ENCODE measurements at places on chromosomes 1 and 21. TPM values are rescaled to one million over a fixed set of nuclear protein-coding genes. Genes with fewer than 3 reads are reported as not detected.

GRCh38 chr21:28104346-28104745, 888.3 kb downstream of the LTN1 start:
- no peaks in the 10 kb centered on the region for H3K36me3 ChIP-seq
- H3K27me3 ChIP-seq = no peaks in the 10 kb centered on the region
- DNase-seq = no peak
- no peak overlapping the region for H3K4me3 ChIP-seq

DNA sequence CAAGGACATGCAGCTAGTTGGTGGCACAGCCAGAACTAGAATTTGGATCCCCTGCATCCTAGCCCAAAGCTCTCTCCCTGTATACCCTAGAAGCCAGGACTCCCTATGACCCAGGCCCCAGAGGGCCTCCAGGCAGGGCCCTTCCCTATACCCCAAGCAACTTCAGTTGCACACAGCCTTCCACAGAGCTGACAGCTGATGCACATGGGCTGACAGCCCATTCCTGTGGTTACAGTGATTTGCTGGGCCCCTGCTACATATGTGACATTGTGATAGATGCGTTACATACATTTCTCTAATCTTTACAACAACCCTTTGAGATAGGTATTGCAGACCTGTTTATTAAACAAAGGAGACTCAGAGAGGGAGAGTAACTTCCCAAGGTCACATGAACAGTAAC, 5.8 kb downstream of the ATP1A2 start:
- H3K4me1 ChIP-seq = peaks cover 38% of the 10 kb centered on the region
- no peaks in the 10 kb centered on the region for H3K27me3 ChIP-seq
- H3K4me3 ChIP-seq = no peak overlapping the region
- H3K27ac ChIP-seq = no peak overlapping the region
- peaks cover 3% of the 10 kb centered on the region for H3K36me3 ChIP-seq

GRCh38 chr1:27506703-27507102, 16.7 kb upstream of the WASF2 start:
- H3K4me3 ChIP-seq = no peak overlapping the region
- H3K36me3 ChIP-seq = no peaks in the 10 kb centered on the region
- no peak for DNase-seq
- no peaks in the 10 kb centered on the region for H3K27me3 ChIP-seq

DNA sequence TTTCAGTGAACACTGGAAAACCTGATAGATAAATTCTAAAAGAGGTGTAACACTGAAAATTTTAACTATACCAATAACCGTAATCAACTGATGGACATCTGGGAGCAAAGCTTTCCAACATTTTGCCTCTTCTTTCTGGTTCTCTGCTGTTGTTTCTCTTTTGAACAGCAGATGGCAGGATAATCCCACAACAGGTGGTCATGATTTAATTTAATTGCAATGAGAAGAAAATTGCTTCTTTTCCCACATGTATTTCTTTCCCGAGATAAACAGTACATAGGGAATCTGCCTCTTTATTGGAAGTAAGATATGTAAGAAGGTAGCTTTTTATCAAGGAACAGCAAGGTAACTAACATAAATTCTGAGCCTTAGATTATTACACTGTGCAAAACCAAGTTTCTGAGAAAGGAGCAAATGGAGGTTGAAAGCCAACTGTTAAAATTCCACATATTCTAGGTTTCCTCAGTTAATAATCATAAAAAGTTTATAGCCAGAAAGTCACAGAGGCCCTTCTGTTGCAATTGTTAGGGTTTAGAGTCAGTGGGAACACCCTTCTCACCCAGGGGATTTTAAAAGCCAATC, 72.9 kb downstream of the RPS6KA1 start:
- DNase-seq = peak; percentile 51
- no peaks in the 10 kb centered on the region for H3K27me3 ChIP-seq
- H3K4me3 ChIP-seq = no peak overlapping the region
- H3K4me1 ChIP-seq = peaks cover 37% of the 10 kb centered on the region

DNA sequence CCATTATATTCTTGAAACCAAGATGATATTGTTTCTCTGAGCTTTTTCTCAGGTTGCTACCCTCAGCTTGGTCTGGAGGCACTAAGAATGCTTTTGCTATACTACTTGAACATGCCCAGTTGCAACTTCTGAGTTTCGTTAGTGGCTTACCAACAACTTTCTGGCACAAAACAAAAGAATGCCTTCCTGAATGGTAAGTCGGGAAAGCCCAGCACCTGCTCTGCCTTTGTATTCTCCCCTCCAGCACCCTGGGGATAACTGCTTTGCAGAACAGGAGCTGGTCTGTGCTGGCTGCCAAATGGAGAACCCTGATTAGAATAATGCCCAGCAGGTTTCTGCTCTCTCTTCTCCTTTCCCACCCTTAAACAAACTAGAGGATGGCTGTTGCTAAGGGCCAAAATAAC, 149.3 kb downstream of the TGFB2 start:
- H3K4me1 ChIP-seq = peaks cover 18% of the 10 kb centered on the region
- H3K27me3 ChIP-seq = no peaks in the 10 kb centered on the region
- H3K4me3 ChIP-seq = no peak overlapping the region
- H3K27ac ChIP-seq = no peak overlapping the region

DNA sequence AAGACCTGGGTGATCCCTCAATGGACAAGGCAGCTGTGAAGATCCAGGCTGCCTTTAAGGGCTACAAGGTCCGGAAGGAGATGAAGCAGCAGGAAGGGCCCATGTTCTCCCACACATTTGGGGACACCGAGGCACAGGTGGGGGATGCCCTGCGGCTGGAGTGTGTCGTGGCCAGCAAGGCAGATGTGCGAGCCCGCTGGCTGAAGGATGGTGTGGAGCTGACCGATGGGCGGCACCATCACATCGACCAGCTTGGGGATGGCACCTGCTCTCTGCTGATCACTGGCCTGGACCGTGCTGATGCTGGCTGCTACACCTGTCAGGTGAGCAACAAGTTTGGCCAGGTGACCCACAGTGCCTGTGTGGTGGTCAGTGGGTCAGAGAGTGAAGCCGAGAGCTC, 85.2 kb downstream of the TRIM11 start:
- H3K4me3 ChIP-seq = no peak overlapping the region
- DNase-seq = no peak
- H3K27ac ChIP-seq = no peak overlapping the region
- peaks cover 27% of the 10 kb centered on the region for H3K36me3 ChIP-seq
- H3K4me1 ChIP-seq = no peaks in the 10 kb centered on the region

- H3K27ac ChIP-seq = no peak overlapping the region
- no peaks in the 10 kb centered on the region for H3K4me1 ChIP-seq
- no peak overlapping the region for H3K4me3 ChIP-seq
- no peaks in the 10 kb centered on the region for H3K27me3 ChIP-seq
- DNase-seq = no peak
- H3K36me3 ChIP-seq = no peaks in the 10 kb centered on the region
Measured at GRCh38 chr21:28675331-28676041, 317.2 kb downstream of the LTN1 start.

DNA sequence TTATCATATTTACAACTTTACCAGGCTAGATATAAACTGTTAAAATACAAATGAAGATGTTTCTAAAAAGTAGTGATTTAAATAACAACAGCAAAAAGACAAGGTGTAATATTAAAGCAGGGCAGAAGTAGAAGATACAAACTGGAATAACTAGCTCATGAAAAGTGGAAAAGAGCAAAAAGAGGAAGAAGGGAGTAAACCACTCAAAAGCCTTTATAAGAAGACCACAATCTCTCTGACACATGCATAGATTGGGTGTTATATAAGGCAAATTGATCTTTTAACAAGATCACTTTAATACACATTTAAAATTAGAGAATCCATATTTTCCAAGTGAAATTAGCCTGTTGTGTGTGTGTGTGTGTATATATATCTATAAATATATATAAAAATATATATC, 5.0 kb downstream of the DENND1B start:
- peaks cover 18% of the 10 kb centered on the region for H3K4me1 ChIP-seq
- H3K27ac ChIP-seq = no peak overlapping the region
- no peak overlapping the region for H3K4me3 ChIP-seq
- no peaks in the 10 kb centered on the region for H3K36me3 ChIP-seq
- no peak for DNase-seq
- H3K27me3 ChIP-seq = no peaks in the 10 kb centered on the region

DNA sequence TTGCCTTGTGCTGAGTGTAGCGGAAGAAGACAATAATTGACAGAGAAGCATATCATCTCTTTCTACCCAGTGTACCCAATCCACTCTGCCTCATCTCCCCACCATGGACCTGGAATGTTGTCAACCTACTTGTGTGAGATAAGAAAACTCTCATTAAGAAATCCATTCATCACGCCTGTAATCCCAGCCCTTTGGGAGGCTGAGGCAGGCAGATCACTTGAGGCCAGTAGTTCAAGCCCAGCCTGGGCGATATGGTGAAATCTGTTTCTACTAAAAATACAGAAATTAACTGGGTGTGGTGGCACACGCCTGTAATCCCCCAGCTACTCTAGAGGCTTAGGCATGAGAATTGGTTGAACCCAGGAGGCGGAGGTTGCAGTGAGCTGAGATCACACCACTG, 209.6 kb downstream of the PBX1 start:
- no peak overlapping the region for H3K4me3 ChIP-seq
- no peak overlapping the region for H3K27ac ChIP-seq
- no peaks in the 10 kb centered on the region for H3K27me3 ChIP-seq
- no peak for DNase-seq
- H3K4me1 ChIP-seq = peaks cover 23% of the 10 kb centered on the region

DNA sequence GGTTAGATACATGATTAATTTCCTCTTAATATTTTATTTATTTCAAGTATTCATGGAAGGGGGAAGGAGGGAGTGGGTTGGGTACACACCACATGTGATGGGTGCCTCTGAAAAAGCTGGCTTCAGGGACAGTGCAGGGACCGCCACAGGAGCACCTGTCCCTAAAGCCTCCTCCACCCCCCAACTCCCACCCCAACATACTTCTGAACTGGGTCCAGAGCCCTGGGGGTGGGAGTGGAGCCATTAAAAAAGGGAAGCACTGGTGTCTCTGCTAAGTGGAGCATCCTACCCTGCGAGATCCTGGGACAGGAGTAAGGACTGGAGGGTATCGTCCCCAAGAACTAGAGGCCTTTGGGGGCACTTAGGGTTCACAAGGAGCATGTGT, 5.6 kb upstream of the CLEC20A start:
- peaks cover 7% of the 10 kb centered on the region for H3K4me1 ChIP-seq
- H3K27ac ChIP-seq = no peak overlapping the region
- H3K4me3 ChIP-seq = no peak overlapping the region
- DNase-seq = no peak
- no peaks in the 10 kb centered on the region for H3K27me3 ChIP-seq
- no peaks in the 10 kb centered on the region for H3K36me3 ChIP-seq

DNA sequence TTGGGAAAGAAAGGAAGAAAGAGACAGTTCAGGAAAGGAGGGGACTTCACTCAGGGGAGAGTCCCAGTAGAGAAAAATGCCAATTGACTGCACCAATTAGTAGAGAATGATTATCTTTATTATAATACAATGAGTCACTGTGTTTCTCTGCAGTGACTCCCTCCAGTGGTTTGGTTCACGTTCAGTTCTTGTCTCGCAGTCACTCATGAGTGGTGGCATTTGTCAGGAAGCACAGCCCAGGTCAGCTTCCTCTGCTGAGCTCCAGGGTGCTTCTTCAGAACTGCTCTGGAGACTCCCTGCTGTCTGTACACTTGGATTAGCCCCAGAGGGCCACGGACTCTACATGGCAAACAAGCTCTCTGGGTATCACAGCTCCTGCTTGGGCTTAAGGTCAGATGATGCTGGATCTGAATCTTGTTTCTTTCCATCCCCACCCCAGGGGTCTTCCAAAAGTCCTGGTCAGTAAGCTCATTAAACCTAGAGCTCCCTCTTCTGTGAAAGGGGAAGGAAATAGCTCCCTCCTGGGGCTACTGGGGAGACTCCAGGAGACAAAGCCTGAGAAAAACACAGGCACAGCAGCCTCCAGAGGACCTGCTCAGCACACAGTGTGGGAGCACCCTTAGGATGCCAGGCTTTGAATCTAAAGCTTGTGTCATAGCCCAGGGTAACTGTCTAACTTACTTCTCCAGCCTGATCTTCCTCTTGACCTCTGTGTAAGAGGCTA, 619.0 kb downstream of the AJAP1 start:
- no peak for DNase-seq
- H3K4me1 ChIP-seq = peaks cover 29% of the 10 kb centered on the region
- H3K4me3 ChIP-seq = no peak overlapping the region

- no peak overlapping the region for H3K4me3 ChIP-seq
- no peaks in the 10 kb centered on the region for H3K27me3 ChIP-seq
- no peak for DNase-seq
- H3K36me3 ChIP-seq = peaks cover 8% of the 10 kb centered on the region
- no peak overlapping the region for H3K27ac ChIP-seq
Measured at GRCh38 chr1:238832106-238832505, 554.3 kb upstream of the CHRM3 start.

DNA sequence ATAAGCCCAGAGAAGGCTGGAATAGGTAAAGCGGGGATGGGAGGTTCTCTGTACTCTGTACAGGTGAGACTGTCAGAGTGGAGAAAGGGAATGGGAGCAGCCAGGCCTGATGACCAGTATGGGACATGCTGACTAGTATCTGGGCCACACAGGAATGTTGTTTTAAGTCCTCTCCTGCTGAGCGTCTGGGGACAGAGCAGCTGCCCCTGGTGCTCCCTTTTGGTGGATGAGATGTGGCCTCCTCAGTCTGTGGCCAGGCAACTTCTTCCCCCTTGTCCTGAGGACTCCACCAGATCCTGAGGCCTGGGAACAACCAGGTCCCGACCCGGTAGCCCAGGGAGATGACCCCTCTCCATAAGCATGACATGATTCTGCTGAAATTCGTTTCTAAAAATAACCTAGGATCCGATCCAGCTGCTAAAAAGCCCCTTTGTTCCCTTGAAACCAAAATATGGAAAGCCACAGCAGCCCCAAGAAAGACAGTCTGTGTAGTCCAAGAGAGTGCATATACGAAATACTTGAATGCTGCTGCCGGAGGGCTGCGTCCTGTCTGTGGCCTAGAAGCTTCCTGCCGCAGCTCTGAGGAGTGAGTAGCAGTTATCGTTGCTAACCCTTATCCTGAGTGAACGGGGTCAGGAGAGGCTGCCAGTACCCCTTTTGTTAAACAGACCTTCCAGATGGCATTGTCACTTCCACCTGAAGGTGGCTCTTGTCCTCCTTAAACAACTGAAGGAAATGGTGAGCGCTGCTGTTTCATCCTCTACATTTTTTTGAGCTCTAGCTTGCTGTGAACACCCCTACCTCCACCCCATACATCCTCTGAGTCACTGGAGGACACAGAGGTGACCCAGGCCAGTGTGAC, 47.1 kb downstream of the ATP2B4 start:
- peak overlapping the region; percentile 58 for H3K4me3 ChIP-seq
- H3K36me3 ChIP-seq = no peaks in the 10 kb centered on the region
- H3K27me3 ChIP-seq = no peaks in the 10 kb centered on the region
- DNase-seq = peak; percentile 26

- peaks cover 4% of the 10 kb centered on the region for H3K36me3 ChIP-seq
- no peak for DNase-seq
- H3K27me3 ChIP-seq = no peaks in the 10 kb centered on the region
- H3K27ac ChIP-seq = no peak overlapping the region
- no peak overlapping the region for H3K4me3 ChIP-seq
Measured at GRCh38 chr1:152162792-152163463, 3.9 kb upstream of the RPTN start.

The SLC26A9 gene
- 0.16 TPM for total RNA-seq

The ARTN gene
- 0.89 TPM for total RNA-seq

The C1QA gene
- not detected for total RNA-seq

The CD1E gene
- not detected for total RNA-seq

The SMIM34 gene
- not detected for total RNA-seq

The KLHDC9 gene
- 8.0 TPM for total RNA-seq

The C1orf74 gene
- total RNA-seq = 3.2 TPM

The ILDR2 gene
- 30.3 TPM for total RNA-seq

The GPR37L1 gene
- total RNA-seq = 0.05 TPM
